ENCODE measurements at places on chromosomes 6 and 20.

DNA sequence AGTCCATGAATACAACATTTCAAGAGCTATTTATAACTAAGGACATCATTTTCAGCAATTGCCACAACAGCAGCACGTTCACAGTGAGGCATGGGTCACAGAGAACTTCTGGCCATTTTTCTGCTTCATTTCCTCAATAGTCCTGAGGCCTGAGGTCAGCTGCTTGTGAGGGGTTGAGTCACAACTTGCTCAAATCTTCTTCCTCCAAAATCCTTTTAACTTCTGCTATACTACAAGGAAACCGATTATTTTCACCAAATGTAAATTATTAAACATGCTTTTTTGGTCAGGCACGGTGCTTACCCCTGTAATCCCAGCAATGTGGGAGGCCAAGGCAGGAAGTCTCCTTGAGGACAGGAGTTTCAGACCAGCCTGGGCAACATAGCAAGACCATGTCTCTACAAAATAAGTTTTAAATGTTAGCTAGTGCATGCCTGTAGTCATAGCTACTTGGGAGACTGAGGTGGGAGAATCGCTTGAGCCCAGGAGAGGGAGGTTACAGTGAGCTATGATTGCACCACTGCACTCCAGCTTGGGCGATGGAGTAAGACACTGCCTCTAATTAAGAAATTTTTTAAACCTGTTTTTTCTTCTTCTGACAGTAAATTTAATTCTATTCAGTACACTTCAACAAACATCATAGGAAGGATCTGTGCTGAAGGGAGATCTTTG is 11.1 kb upstream of the SLC16A10 start:
- DNase-seq: no peak

GRCh38 chr20:55777641-55778040 is 227.7 kb downstream of the CBLN4 start:
- no peak for DNase-seq

DNA sequence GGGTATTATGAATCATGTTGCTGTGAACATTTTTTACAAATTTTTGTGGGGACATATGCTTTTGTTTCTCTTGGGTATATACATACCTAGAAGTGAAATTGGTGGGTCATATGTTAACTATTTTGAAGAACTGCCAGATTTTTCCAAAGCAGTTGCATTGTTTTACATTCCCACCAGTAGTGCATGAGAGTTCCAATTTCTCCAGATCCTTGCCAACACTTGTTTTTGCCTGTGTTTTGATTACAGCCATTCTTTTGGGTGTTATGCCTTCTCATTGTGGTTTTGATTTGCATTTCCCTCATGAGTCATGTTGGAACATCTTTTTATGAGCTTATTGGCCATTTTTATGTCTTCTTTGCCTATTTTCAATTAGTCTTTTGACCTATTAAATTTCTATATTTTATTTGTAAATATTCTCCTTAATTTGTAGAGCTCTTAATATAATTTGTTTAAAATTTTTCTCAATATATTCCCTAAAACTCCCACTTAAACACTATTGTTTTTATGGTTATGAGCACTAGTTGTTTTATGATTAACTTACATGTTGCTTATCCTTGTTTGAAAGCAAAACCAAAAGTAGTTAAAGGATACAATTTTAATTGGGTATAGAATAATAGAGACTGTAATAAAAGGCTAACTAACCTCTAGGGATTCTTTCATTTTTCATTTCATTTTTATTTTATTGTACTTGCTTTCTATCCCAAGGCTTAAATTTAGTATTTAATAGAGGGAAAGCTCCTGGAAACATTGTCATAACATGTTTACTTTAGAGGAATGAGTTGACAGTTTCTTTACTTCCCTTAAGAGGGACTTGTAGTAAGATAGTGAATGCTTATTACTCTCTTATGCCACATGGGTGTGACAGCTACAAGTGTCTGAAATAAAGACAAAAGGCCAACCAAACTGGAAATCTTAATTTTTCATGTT is 5.5 kb downstream of the UBR2 start:
- DNase-seq: no peak

DNA sequence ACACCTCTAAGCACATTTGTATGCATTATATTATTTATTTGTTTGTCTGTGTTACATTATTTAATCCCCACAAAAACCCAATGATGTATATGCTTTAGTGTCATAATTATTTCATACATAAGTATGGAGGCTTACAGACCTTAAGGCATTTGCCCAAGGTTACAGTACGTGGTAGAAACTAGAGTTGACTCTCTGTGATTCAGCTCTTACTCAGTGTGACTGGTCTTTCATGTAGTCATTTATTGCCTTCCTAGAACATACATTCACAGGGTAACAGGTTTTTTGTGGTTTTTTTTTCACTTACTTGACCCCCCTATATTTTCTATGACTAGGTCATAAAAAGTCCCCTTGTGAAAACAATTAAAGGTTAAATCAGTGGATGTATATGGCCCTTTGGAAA is 566.8 kb downstream of the TFAP2A start:
- no peak for DNase-seq

- DNase-seq: no peak
Observed at GRCh38 chr6:15824811-15825210, 162.0 kb upstream of the DTNBP1 start.

DNA sequence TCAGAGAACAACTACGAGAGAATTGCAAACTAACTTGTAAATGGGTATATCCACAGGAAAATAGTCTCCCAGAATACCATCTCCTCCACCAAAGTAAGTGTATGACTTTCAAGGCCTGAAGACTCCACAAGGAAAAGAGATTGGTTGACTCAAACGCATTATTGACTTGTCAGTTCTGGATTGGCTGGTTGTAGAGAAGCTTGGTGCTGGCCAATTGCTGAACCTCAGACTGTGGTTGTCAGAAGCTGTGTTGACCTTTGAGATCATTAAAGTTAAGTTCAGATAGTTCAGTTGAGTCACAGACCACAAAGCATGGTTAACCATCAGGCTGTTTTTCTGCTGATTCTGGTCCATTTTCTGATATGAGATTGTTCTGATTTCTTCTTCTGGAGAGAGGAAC is 388.3 kb downstream of the BMP2 start:
- DNase-seq: no peak

All from central memory CD8-positive, alpha-beta T cell (primary cell).